ENCODE measurements at places on chromosomes 2 and 18. TPM values are rescaled to one million over a fixed set of nuclear protein-coding genes. Genes with fewer than 3 reads are reported as not detected.
A peak's percentile ranks its signal among the peaks of the same experiment; 100 is the strongest.

GRCh38 chr18:65768120-65768778 is 17.4 kb downstream of the CDH7 start:
- no peak for DNase-seq

DNA sequence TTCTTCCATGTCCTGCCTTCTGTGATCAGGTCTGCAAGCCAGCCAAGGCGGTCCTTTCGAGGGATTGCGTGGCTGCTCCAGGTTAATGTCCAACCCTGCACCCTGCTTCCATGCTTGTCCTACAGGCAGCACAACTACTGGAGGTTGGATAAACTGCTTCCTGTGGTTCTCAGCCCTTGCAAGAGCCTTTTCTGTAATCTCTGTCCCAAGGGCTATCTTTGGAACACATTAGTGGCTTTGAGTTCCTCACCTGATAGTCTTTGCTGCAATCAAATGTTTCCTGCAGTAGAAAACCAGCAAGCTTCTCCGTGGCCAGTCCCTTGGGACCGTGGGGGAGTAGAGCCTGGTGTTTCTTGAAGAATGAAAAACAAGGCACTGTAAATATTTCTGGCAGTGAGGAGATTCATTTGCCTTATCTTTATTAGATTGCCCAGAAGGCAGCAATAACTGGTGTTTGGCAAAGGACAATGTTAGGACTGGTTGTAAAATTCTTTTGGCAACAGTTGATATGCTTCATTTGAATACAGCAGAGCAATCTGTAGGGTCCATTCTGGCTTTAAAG is 214.4 kb downstream of the FHOD3 start:
- no peak for DNase-seq

GRCh38 chr2:46781468-46782189 is 134.0 kb downstream of the MCFD2 start:
- no peak for DNase-seq

DNA sequence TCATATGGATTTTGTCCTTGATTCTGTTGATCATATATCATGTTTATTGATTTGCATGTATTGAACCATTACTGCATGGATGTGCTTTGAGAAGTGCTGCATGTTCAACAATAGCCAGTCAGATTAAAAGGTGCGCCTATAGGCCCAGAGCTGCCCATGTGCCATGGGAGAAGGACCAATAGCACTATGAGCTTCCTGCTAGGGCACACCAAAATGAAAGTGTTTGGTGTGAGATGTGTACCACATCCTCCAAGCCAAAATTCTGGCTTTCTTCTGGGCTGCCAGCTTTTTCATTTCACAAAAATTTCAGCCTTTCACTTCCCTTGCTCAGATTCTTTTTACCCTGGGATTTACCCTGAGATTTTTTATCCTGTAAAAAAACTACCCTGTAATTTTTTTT is 34.8 kb upstream of the MMADHC start:
- no peak for DNase-seq

DNA sequence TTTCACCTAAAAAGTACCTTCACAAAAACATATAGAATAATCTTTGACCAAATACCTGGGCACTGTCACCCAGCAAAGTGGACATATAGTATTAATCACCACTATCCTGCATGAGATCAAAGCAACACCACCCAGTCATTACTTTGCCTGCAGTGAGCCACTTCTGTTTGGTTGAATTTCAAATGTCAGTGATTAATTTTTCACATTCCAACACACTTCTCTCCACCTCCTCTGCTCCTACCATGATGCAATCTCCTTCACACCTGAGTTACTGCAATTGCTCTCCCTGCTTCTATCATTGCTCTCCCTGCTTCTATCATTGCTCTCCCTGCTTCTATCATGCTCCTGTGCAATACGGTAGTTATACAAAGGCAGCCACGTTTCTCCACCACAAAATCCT is 106.1 kb upstream of the NETO1 start:
- DNase-seq = no peak

DNA sequence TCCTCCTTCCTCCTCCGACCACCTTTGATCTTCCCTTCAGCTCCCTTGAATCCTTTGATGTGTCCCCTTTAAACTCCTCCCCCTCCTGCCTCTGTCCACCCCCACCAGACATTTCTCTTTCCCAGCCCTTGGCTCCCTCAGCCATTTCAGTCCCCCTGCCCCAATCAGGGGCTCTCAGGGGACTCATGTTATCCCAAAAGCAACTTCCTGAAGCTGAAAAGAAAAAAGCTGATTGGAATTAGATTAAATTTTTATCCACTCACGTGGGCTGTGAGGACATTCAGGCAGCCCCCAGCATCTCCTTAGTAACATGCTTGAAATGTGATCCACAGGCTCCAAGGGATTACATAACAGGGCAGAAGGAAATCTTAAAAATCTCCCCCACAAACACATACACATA is 81.3 kb downstream of the NEURL3 start:
- no peak for DNase-seq

- peak; percentile 43 for DNase-seq
Observed at GRCh38 chr2:197248623-197249022, 62.0 kb downstream of the ANKRD44 start.

DNA sequence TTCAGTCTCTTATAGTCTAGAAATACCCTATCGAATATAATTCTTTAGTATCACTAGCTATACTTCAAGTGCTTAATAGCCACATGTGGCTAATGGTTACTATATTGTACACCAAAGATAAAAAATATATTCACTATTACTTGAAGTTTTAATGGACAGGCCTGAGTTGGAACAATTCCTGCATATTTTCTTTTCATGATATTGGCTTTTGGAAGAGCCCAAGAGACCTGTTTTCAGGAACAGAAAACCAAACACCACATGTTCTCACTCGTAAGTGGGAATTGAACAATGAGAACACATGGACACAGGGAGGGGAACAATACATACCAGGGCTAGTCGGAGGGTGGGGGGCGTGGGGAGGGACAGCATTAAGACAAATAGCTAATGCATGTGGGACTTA is 334.4 kb upstream of the TRIB2 start:
- no peak for DNase-seq

DNA sequence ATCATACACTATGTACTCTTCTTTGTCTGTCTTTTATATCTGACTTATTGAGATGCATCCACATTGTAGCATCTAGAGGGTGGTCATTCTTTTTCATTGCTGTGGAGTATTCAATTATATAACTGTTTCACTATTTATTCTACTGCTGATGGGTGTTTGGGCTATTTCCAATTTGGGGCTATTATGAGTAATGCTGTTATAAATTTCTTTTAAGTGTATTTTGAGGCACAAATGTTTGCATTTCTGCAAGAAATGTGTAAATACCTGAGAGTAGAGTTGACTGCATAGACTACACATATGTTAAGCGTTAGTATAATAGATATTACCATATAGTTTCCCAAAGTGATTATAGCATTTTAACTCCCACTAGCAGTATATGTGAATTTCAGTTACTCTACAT is 26.9 kb upstream of the PPP1R1C start:
- DNase-seq = no peak

DNA sequence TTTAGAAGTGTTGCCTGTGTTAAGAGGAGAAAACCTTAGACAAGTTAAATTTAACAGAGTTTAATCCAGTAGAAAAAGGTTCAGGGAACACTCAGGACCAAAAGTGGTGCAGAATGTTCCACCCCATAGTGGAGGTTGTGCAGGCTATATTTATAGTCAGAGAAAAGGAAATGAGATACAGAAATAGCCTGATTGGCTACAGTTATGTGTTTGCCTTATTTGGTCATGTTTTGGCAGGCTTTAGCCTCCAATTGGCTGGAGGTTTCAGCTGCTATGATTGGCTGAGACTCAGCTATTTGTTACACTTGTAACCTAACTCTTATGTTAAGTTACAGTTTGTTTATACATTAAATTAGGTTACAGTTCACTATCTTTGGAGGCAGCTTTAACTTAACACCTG is 4.2 kb downstream of the STAMBP start:
- no peak for DNase-seq

DNA sequence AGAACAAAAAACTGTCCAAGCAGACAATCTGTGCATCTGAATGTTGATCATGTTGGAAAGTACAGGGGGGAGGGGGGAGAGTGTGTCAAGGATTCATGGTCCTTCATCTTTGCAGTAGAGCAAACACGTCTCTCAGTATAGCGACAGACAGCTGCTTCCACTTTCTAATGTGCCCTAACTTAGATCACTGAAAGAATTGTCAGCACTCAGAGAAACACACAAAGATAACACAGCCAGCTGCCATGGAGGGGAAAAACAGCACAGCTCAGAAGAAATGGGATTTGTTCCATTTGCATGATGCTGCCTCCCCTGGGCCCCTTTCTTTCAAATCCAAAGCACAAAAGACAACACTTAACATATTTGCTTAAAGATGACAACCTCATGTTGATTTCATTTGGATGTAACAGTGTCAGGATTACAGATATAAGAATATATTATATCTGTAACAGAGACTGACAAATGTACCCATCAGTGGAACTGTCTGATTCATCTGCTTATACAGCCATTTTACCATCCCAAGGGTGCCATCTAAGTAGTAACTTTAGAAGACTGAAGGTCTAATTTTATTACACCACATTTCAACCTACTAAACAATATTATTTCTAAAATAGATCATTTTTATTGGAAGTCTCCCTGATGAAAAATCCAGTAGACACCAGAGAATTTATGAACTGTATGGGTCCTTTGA is 17.7 kb downstream of the FIGN start:
- no peak for DNase-seq

- no peak for DNase-seq
Observed at GRCh38 chr2:148067801-148068200, 46.9 kb downstream of the MBD5 start.

DNA sequence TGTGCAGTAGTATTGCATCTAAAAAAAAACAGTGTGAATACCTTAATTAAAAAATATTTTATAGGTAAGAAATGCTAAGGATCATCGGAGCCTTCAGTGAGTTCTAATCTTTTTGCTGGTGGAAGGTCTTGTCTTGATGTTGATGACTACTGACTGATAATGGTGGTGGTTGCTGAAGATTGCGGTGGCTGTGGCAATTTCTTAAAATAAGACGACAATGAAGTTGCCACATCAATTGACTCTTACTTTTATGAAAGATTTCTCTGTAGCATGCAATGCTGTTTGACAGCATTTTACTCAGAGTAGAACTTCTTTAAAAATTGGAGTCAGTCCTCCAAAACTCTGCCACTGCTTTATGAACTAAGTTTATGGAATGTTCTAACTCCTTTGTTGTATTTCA is 36.2 kb downstream of the GLS start:
- DNase-seq = no peak

Gene DOCK10
- 44.7 TPM for total RNA-seq

Gene RUFY4
- 0.77 TPM for total RNA-seq

Gene OSBPL6
- total RNA-seq = 30.9 TPM

Gene PRLH
- total RNA-seq = not detected

Gene AKAIN1
- 1.5 TPM for total RNA-seq

Gene CCDC68
- 4.0 TPM for total RNA-seq

Gene LRATD1
- total RNA-seq = 40.5 TPM

Measured in dorsolateral prefrontal cortex (tissue), 122 donors.